ENCODE measurements at places on chromosomes 5 and 9. TPM values are rescaled to one million over a fixed set of nuclear protein-coding genes. Genes with fewer than 3 reads are reported as not detected.

Gene GABRA1
- total RNA-seq, result not detected

Gene POLR3G
- total RNA-seq, result 3.4 TPM

Gene ROR2
- 49.7 TPM for total RNA-seq

Gene CD72
- 2.2 TPM for total RNA-seq

Gene C9orf152
- not detected for total RNA-seq

Gene RAB3C
- not detected for total RNA-seq

Gene TSSK1B
- not detected for total RNA-seq

Gene SH3TC2
- 1.9 TPM for total RNA-seq

Gene BNC2
- 19.5 TPM for total RNA-seq

Gene FBXO10
- 17.6 TPM for total RNA-seq

Gene FAM169A
- not detected for total RNA-seq

Gene CCNJL
- total RNA-seq, result 0.23 TPM

Gene TMEM174
- total RNA-seq, result not detected

Gene WNK2
- not detected for total RNA-seq

Gene TAF11L5
- not detected for total RNA-seq

Gene FGF10
- total RNA-seq, result 0.34 TPM

Gene ANGPTL2
- total RNA-seq, result 63.0 TPM

Gene FAF2
- 34.8 TPM for total RNA-seq

Gene PCDHGA3
- total RNA-seq, result 4.4 TPM

Gene ZFP62
- 21.6 TPM for total RNA-seq

Gene MARCOL
- not detected for total RNA-seq

Gene AHRR
- 16.0 TPM for total RNA-seq

Gene FAM200C
- 4.0 TPM for total RNA-seq

Gene GPR150
- 0.26 TPM for total RNA-seq

Gene GABRG2
- not detected for total RNA-seq

Gene SCGB3A2
- not detected for total RNA-seq

Gene RASEF
- total RNA-seq, result not detected

Gene PROB1
- total RNA-seq, result 1.5 TPM

Gene ADAMTS19
- not detected for total RNA-seq

Gene NOXA1
- total RNA-seq, result 0.23 TPM

Gene USP20
- total RNA-seq, result 15.2 TPM

Gene WDR38
- total RNA-seq, result not detected

Gene DOCK2
- total RNA-seq, result 0.23 TPM

Gene CBY3
- total RNA-seq, result not detected

Gene HK3
- total RNA-seq, result not detected

Gene PCDHAC2
- total RNA-seq, result 0.60 TPM

Gene HRH2
- total RNA-seq, result 1.6 TPM

Gene DBH
- total RNA-seq, result not detected

Gene FOXD4L3
- total RNA-seq, result not detected

Gene UGT3A1
- total RNA-seq, result not detected

Gene COL23A1
- total RNA-seq, result not detected

Gene PCDHB2
- 0.09 TPM for total RNA-seq

Gene C5orf34
- total RNA-seq, result 0.58 TPM

Gene RNF183
- not detected for total RNA-seq

Gene LHX2
- 0.34 TPM for total RNA-seq

Gene CCL21
- total RNA-seq, result 2.6 TPM

Gene CCL27
- not detected for total RNA-seq

Gene CDKN2A
- 41.4 TPM for total RNA-seq

Gene ZDHHC12
- total RNA-seq, result 52.5 TPM

Gene FOXD4
- 0.70 TPM for total RNA-seq

Gene C5orf46
- total RNA-seq, result not detected

Gene MCIDAS
- total RNA-seq, result not detected

Gene FNIP1
- 25.0 TPM for total RNA-seq

Gene HAVCR2
- total RNA-seq, result not detected

Gene NTRK2
- total RNA-seq, result 5.4 TPM

Gene ISL1
- not detected for total RNA-seq

Gene FOXD4L6
- total RNA-seq, result 0.09 TPM

Gene LPAR1
- total RNA-seq, result 87.1 TPM

Gene CDX1
- 0.12 TPM for total RNA-seq

All from pericardium fibroblast (primary cell).